Activated CD4-positive, alpha-beta T cell treated with anti-CD3 and anti-CD28 coated beads for 4 hours (primary cell): ENCODE measurements at places on chromosomes 7 and 10.

DNA sequence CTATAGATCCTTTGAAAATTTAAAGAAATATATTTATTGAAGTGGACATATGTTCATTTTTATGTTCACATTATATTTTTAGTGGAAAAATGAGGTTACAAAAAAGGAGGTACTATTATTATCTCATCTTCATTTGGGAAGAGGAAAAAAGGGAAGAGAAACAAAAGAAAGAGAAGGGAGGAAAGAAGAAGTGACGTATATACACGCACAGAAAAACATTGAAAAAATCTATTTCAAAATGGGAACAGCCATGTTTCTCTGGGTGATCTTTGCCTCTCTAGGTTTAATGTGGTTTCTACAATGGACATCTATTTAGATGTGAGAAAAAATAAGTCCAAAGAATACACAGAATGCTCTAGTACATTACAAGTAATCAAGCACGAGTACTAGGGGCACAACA, 14.8 kb downstream of the ANK3 start:
- DNase-seq = no peak

DNA sequence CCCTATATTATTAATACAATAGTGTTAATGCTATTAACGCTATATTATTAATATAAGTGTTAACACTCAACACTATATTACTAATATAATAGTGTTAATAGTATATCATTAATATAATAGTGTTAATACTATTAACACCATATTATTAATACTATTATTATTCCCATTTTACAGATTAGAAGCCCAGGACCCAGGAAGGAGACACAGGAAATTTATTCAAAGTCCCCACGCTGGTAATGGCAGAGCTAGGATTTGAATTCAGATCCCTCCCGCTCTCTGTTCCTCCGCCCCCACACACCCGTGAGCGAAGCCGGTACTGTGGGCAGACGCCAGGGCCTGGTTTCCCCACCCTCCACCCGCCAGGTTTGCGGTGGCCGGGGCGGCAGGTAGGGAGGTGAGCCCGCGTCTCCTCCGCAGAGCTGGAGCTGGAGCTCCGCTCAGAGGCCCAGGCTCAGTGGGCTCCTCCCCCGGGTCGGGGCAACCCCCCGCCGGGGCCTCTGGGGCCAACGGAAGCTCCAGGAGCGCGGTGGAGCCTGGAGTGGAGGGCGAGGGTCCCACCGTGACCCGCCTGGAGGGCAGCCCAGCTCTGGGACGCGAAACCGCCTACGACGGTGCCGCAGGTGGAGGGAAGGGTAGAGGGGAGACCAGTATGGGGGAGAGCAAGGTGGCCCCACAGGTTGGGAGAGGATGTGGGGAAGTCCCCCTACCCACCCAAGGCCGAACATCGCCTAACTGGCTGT, at the start of gene TMEM225B:
Gene TMEM225B (plus strand): TSS at position 506 of the 740 bp plus-strand sequence. CDS start 6,122 bp downstream, outside the sequence.
- no peak for DNase-seq

GRCh38 chr7:77824636-77825035, 26.1 kb downstream of the PHTF2 start:
- DNase-seq = no peak

DNA sequence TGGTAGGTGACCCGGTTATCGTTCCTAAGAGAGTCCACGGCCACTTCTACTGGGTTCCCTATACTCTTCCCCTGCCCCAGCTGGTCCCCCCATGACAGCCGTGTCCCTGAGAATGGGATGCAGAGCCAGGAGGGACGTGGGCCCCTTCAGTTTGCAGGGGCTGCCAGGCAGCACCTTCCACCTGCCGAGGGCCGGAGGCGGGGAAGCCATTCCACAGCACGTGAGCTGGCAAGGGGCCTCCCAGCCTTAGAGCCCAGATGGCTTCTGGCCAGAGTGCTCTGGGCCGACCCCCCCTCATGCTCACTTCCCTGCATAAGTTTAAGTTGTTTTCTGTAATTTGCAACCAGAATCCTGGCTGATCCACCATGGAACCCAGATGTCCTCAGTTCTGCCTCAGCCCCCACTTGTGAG, 39.0 kb downstream of the DIP2C start:
- DNase-seq = no peak

DNA sequence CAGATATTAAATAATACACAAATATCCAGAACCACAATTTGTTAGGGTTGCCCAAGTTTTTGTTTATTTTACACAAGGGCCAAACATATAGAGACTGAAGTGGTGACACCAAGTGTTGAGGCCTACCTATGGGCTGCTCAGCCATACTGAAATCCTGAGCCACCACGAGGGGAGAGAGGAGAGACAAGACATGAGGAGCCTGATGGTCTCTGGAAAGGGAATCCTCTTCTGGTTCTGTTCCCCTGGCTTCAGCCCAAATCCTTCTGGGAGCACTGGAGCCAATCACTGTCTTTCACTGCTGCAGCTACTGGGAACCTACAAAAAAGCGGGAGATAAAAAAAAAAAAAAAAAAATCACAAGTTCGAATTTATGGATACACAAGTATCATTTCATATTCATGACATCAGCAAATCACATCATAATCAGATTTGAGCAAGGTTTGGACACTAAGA, 1.9 kb downstream of the SKIDA1 start:
- DNase-seq = no peak

- DNase-seq = no peak
These were observed 113.7 kb downstream of the CCDC3 start for GRCh38 chr10:12887780-12888179.

DNA sequence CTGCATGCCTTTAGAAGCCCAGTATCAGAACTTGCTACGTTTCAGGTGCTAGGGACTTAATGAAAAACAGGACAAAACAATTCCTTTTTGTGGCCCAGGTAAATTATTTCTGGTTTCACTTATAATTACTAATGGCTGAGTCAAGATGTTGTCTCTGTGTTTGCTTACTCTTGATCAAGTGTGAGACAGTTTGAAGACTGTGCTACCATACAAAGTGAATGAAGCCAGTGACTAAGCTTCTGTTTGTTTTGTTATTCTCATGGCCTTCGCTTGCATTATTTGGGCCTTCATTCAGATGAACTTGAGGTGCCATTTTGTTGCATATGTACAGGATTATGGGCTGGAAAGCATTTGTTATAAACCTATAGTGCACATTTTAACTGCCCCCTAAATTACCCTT, 17.9 kb downstream of the SMNDC1 start:
- no peak for DNase-seq

DNA sequence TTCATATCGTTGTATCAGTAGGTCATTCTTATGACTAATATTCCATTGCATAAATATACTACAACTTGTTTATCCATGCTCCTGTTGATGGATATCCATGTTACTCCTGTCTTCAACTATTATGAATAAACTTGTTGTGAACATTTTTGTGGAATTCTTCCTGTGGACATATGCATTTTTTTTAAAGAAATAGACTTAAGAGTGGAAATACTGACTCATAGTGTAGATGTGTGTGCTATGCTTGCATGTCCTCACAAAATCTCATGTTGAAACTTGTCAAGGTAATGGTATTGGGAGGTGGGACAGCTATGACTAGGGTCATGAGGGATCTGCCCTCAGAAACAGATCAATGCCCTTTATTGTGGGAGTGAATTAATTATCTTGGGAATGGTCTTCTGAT, 240.5 kb upstream of the PRSS58 start:
- DNase-seq = no peak

DNA sequence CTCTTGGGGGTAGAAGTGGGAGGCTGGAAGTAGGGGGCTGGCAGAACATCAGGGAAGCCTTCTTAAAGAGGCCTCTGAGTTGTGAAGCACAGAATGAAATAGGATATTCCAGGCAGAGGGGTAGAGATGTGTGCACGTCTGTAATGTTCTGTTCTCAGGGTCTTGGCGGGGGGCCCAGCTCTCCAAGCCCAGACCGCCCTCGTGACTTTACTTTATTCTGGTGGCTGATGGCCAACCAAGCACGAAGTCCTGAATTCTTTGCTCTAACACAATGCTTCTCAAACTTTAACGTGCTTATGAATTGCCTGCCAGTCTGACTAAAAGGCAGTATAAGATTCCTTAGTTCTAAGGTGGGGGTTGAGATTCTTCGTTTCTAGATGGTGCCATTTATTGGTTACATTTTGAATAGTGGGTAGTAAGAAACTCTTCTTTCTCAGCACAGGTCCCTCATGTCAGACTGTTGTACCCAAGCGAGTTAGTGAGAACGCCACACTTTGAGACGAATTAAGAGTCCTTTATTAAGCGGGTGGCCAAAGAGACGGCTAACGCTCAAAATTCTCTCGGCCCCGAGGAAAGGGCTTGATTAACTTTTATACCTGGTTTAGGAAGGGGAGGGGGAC, 8.2 kb downstream of the PRXL2A start:
- no peak for DNase-seq

DNA sequence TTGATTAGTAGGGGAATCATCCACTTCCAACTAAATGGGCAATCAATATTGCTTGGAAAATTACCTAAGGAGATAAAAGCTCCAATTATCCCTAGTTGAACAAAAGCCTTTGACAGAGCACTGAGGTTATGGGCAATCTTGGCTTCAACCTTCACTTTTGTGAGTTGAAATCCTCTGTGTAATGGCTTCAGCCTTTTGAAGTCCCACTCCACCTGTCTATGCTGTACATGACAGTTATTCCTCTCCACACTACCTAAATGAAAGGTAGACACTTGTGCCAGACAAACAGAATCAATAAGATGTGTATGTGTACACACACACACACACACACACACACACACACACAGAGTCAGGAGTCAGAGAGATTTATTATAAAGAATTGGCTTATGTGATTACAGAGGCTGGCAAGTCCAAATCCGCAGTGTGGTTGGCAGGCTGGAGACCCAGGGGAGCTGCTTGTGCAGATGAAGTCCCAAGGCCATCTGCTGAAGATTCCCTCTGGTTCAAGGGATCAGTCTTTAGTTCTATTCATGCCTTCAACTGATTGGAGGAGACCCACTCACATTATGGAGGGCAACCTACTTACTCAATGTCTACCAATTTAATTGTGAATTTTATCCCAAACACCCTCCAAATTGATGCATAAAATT, 164.8 kb upstream of the CDC14C start:
- DNase-seq = no peak
